ENCODE measurements at places on chromosomes 5 and 9.

GRCh38 chr9:131125038-131125287, 423 bp upstream of the NUP214 start:
- no peak for DNase-seq

GRCh38 chr9:85895685-85896084, 45.3 kb upstream of the NAA35 start:
- no peak for DNase-seq

- DNase-seq: no peak
Observed at GRCh38 chr5:139641116-139642080, 6.8 kb upstream of the CXXC5 start.

DNA sequence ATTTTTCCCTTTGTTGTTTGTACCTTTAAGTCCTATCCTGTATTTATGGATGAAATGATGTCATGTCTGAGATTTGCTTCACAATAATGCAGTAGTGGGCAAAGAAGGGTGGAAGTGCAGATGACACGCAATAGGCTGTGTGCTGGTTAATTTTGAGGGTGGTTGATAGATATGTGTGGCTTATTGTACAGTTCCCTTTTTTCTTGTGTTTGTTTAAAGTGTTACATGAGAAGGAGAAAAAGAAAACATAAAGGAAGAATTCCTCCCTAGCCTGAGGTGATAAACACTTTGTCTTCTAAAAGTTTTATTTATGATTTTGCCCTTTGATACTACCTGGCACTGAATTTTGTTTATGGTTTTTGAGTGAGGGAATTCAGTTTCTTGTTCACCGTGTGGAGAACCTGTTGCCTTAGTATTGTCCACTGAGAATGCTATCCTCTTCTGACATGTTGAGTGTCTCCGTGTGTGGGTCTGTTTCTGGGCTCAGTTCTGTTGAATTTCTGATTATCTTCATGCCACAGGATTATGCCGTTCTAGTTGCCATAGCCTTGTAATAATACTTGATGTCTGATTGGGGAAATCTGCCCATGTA, 52.3 kb upstream of the FAM120AOS start:
- no peak for DNase-seq

DNA sequence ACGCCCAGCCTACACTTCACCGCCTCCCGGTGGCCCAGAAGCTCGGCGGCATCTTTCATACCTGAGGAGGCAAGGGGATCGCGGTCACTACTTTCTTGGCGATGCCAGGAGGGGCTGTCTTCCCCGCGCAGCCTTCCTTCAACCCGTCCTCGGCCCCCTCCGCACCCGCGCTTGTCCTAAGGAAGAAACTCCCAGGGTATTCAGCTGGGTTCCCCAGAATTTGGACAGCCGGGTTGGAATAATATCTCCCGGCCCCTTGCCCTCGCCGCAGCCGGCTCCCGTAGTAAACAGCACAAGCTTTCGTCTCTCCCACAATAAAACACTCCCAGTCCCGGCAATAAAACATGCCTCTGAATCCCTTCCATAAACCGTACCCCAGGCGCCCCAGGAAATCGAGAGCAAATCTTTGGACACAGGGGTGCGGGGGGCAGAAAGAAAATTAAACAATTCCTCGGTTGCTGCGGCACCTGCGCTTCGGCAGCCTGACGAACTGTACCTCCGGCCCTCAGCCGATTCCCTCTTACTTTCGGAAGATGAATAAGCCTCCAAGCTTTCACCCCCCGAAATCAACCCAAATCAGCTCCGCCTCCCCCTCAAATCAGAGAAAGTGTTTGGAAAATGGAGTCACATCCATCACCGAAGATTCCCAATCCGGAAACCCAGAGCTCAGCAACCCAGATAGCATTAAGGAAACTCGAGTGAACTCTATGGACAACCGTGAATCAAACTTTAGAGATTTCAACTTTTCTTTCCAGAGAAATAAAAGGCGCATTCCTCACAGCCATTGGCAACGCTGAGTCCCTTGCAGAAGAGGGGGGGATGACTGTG, 1.1 kb downstream of the OTP start:
- no peak for DNase-seq

GRCh38 chr5:136212252-136212721, 19.3 kb upstream of the SMIM32 start:
- peak; percentile 41 for DNase-seq

DNA sequence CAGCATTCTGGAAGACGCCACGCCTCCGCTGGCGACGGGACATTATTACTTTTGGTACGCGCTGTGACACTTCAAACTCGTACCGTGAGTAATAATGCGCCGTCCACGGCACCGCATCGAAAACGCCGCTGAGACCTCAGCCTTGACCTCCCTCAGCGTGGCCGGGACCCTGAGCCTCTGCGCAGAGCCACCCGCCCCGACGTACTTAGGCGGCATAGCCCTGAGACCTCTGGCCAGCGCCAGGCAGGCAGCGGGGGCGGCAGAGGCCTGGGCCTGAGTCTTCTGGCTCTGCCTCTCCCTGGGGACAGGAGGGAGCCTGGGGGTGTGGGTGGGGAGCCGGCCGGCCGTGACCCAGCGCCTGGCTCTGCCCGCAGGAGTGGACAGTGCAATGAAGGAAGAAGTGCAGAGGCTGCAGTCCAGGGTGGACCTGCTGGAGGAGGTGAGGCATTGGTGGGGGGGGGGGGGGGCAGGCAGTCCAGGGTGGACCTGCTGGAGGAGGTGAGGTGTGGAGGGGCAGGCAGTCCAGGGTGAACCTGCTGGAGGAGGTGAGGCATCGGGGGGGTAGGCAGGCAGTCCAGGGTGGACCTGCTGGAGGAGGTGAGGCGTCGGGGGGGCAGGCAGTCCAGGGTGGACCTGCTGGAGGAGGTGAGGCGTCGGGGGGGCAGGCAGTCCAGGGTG, 8.0 kb downstream of the EGFL7 start:
- DNase-seq: no peak

- DNase-seq: no peak
Observed at GRCh38 chr9:115254287-115255180, 136.6 kb upstream of the TNC start.

GRCh38 chr9:30609713-30610112, 1774.7 kb upstream of the ACO1 start:
- no peak for DNase-seq

DNA sequence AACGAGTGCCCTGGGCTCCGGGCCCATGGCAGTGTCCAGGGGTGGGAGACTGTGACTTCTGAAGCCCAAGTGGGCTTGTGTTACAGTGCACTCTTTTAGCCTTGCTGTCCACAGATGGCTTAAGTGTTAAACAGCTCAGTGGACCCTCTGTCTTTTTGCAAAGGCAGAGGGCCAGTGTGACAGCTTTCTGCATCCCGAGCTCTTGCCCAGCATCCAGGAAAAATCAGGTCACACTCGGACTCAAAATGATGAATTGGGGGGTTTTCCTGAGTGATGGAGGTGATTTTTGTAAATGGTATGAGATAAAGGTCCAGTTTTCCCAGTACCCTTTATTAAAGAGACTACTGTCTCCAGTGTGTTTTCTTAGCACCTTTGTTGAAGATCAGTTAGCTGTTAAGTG, 321.3 kb upstream of the GRAMD2B start:
- DNase-seq: no peak

GRCh38 chr9:90167914-90168313, 474.7 kb downstream of the DIRAS2 start:
- DNase-seq: no peak

- DNase-seq: no peak
Observed at GRCh38 chr9:37575511-37575914, 667 bp downstream of the FBXO10 start.
